ENCODE measurements at places on chromosomes 4 and X. TPM values are rescaled to one million over a fixed set of nuclear protein-coding genes. Genes with fewer than 3 reads are reported as not detected.
A peak's percentile ranks its signal among the peaks of the same experiment; 100 is the strongest.

GRCh38 chrX:149471397-149471796, 33.7 kb downstream of the IDS start:
- no peak for DNase-seq

GRCh38 chrX:68503836-68504636, 5.2 kb downstream of the YIPF6 start:
- DNase-seq: no peak

GRCh38 chrX:96379951-96380350, 304.7 kb upstream of the DIAPH2 start:
- no peak for DNase-seq

The TMPRSS11E gene
- not detected for total RNA-seq

- no peak for DNase-seq
Observed at GRCh38 chr4:184755278-184755677, 21.4 kb upstream of the CENPU start.

GRCh38 chrX:155747520-155747919, 133.6 kb upstream of the VAMP7 start:
- DNase-seq: peak; percentile 71

The PI4K2B gene
- 13.0 TPM for total RNA-seq

GRCh38 chr4:13963601-13964000, 336.1 kb upstream of the BOD1L1 start:
- DNase-seq: no peak

The ASB12 gene
- total RNA-seq: not detected

DNA sequence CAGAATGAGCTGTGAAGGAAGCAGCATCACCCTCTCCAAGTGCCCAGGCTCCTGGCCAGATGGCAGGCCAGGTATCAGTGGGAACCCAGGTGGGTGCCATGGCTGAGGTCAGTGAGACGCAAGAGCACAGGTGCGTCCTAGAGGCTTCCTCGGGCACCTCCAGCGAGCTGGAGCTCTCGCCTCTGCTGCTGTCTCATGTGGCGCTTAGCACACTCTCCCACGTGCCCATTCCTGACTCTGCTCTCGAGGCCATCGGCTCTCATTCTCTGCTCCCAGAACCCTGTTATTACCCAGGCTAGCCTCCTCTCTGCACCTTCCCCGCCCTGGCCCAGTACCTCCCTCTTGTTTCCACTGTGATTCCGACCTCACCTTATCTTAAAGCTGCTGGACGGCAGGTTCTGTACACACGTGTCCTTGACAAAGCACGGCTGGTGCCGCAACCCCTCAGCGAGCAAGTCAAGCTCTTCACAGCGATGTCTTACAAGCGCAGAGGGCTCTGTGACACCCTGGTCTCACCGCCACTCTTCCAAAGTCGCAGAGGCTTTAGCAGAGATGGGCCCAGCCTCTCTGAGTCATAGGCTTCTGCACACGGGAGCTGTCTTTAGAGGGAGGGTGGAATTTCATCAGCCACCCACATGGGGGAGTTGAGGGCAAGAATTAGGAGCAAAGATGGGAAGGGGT, 15.4 kb upstream of the MSANTD1 start:
- DNase-seq: no peak

DNA sequence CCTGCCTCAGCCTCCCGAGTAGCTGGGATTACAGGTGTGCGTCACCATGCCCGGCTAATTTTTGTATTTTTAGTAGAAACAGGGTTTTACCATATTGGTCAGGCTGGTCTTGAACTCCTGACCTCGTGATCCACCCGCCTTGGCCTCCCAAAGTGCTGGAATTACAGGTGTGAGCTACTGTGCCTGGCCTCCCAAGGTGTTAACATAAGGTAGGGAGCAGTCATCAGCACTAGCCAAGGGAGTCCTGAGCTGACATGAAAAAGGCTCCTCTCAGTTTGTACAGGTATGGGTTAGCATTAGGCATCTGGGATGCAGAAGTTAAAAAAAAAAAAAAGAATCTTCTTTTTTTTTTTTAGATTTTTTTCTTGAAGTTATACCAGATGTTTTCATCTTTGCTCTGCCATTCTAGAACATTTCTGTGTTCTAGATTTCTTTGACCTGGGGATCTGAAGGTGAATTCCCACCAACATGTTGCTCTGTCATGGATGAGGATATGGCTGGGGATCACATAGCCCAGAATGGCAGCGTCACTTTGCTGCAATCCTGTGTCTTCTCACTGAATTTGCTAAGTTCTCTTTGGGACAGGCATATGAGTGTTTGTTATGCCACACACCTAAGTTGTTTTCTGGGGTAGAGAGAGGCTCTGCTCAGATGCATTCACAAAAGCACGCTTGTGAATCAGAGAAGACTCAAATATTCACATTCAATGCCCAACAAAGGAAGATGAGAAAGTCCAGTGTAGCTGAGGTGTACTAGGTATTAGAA, 24.4 kb upstream of the PLA2G12A start:
- no peak for DNase-seq

The GPR50 gene
- total RNA-seq: not detected

The UPF3B gene
- total RNA-seq: 15.6 TPM

GRCh38 chrX:123422875-123423274, 238.8 kb downstream of the GRIA3 start:
- DNase-seq: peak; percentile 12

The RAB40A gene
- 0.68 TPM for total RNA-seq

The ESX1 gene
- total RNA-seq: not detected

The F11 gene
- total RNA-seq: 0.86 TPM

- DNase-seq: no peak
Observed at GRCh38 chr4:153257991-153258390, 53.7 kb downstream of the TRIM2 start.

- no peak for DNase-seq
Observed at GRCh38 chrX:9676306-9676705, 89.3 kb downstream of the GPR143 start.

DNA sequence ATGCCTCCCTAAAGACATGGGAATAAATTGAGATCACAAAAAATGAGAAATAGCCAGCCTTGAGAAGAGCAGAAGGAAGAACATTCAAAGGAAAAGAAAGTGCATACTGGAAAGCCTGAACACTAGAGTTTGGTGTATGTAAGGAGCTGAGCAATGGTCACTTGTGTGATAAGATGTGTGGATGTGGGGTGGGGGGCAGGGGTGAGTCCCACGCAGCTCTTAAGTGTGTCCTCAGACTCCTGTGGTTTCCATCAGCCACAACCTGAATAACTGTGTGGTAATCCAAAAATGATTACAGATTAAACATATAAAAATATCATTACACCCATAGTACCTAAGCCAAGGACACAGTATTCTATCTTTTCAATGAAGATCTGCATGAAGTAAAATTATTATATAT, 59.9 kb downstream of the ELOVL6 start:
- DNase-seq: no peak

The SLC10A4 gene
- total RNA-seq: 0.61 TPM

The SYP gene
- 2.7 TPM for total RNA-seq

GRCh38 chr4:141645611-141646340, 9.4 kb downstream of the IL15 start:
- no peak for DNase-seq

The CLCN5 gene
- 13.6 TPM for total RNA-seq

DNA sequence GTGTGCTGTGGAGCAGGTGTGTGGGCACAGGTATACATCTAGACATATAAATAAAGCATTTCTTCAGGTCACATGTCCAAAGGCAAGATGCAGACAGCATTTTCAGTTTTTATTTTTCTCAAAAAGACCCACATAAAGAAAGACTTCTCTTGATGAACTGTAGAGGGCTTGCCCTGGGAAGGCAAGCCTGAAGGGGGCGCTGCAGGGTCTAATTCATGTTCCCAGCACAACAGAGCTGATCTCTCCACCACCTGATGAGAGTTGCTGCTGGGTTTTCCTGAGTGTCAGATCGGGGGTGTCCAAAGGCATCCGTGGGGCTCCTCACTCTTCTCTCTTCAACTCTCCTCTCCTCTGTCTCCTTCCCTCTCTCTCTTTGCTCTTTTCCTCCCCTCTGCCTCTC, 26.6 kb downstream of the ADRA2C start:
- no peak for DNase-seq

DNA sequence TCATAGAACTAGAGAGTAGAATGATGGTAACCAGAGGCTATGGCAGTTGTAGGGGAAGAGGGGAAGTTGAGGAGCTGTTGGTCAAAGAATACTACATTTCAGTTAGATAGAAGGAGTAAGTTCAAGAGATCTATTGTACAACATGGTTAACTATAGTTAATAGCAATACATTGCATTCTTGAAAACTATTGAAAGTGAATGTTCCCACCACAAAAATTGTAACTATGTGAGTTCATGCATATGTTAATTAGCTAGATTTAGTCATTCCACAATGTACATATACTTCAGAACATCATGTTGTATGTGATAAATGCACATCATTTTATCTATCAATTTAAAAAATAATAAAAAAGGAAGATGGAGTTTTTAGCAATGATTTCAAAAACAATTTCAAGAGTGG, 125.3 kb upstream of the IL15 start:
- no peak for DNase-seq

GRCh38 chrX:154735695-154736393, 15.0 kb downstream of the GAB3 start:
- DNase-seq: no peak

The HELT gene
- not detected for total RNA-seq

The ETDB gene
- total RNA-seq: not detected

DNA sequence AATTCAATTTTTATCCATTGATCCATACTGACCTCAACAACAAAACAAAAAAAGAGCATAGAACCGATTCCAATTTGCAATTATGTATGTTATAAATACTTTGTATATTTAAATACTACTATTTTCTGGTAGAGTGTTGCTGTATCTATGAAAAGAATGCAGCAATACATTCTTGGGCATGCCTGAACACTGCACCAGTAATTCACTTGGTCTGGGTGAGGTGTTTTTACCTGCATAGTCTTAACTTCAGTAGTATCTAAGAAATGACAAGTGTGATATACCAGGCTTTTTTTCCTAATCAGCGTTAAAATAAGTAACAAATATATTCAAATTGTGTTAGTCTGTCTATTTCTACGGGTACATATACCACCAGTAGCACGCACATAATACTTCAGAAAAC, 120.2 kb downstream of the KLHL13 start:
- DNase-seq: no peak

GRCh38 chr4:2961811-2962441, 1.3 kb downstream of the NOP14 start:
- no peak for DNase-seq

The USP17L19 gene
- total RNA-seq: not detected

The REPS2 gene
- 14.5 TPM for total RNA-seq

- DNase-seq: no peak
Observed at GRCh38 chr4:98448908-98449307, 187.7 kb downstream of the RAP1GDS1 start.

DNA sequence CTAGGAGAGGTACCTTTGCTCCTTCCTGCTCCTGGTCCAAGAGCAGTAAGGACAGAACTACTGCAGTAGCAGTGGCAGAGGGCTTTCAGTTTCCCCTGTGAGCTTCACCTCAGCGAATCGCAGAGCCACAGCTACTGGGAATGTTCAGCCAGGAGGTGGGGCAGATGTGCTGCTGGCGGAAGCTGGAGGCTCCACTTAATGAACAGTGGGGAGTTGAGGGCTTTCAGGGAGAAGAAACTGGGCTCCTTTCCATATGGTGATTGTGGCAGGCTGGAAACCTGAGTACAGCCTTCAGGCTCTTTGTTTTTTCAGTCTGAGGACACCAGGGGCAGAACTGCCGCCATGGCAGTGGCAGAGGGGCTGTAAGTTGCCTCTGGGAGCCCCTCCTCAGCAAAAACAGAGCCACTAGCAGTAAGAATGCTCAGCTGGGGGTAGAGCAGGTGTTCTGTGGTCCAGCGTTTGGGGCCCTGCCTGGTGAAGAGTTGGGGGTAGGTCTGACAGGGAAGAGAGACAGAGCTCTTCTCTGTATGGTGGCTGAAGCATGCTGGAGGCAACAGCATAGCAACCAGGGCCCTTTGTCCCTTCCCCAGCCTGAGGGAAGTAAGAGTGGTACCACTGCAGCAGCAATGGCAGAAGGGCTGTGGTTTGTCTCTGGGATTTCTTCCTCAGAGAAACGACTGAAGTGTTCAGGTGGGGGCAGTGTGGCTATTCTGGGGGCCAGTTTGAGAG, 106.0 kb upstream of the GRXCR1 start:
- no peak for DNase-seq

GRCh38 chr4:122990891-122991290, 68.5 kb upstream of the NUDT6 start:
- no peak for DNase-seq

The SASH3 gene
- not detected for total RNA-seq

- DNase-seq: no peak
Observed at GRCh38 chr4:148053298-148054003, 321.6 kb downstream of the ARHGAP10 start.

The ADH7 gene
- total RNA-seq: not detected

The FRAS1 gene
- total RNA-seq: 29.4 TPM

- DNase-seq: peak; percentile 23
Observed at GRCh38 chr4:89284828-89285227, 22.8 kb downstream of the GPRIN3 start.

GRCh38 chrX:21056622-21057021, 317.6 kb upstream of the CNKSR2 start:
- DNase-seq: no peak

The WDR44 gene
- total RNA-seq: 15.8 TPM

GRCh38 chrX:16039363-16039762, 84.0 kb upstream of the GRPR start:
- DNase-seq: no peak

GRCh38 chr4:1323635-1324442, 23.2 kb upstream of the UVSSA start:
- no peak for DNase-seq

- DNase-seq: no peak
Observed at GRCh38 chr4:15783676-15784075, 5.5 kb downstream of the CD38 start.

DNA sequence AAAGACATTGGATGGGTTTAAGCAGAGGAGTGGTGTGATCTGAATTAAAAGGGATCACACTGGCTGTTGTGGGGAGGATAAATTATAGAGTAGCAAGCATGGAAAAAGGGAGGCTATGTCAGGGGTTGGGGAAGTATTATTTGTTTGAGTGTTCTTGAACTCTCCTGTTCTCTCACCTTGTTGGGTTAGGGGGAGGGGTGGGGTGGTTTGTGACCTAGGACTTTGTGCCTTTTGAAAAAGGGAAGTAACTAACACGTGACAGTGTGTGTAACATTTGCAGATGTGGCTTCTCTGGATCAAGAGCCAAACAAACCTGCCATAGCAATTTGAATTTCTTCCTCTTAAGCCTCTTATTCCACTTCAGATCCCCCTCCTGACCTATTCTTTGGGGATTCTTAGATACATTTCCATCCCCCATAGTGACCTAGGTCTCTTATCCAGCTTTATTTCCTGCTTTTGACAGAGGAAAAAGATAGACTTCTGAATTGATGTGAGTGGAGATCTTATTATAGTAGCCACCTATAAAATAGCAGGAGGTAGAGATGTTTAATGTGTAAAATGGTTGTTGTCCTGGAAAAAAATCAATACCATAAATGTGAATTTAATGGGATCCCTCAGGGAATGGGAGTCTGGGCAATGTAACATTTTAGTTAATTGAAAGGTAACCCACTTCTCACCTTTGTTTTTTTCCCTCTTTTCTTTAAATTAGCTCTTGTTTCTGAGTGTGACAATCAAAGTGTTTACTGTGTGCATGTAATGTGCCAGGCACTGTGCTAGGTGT, 120.4 kb downstream of the CT47B1 start:
- no peak for DNase-seq

The INPP4B gene
- 86.9 TPM for total RNA-seq

- DNase-seq: no peak
Observed at GRCh38 chr4:27917381-27917780, 1056.7 kb downstream of the STIM2 start.
